ENCODE measurements at places on chromosomes 4 and X.
A peak's percentile ranks its signal among the peaks of the same experiment; 100 is the strongest.

DNA sequence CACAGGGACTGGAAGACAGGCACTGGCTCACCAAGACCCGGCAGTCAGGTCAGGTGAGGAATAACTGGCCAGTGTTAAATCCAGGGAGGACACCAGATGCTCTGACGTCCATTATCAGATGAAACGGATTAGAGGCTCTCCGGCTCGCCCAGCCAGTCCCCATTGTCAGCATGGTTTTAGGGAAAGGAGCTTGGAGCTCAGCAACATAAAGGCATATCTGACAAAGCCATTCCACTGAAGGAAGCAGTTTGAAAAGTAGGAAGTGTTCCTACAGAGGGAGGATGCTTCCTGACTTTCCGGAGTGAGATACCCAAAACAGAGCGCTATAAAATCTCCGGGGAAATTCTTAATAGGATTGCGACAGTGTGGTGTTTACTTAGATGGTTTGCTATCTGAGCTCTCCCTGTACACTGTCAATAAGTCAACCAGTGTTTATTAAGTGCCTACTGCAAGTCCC, 14.8 kb downstream of the NDNF start:
- DNase-seq: no peak

GRCh38 chr4:151417164-151417571, 8.2 kb downstream of the FHIP1A start:
- no peak for DNase-seq

DNA sequence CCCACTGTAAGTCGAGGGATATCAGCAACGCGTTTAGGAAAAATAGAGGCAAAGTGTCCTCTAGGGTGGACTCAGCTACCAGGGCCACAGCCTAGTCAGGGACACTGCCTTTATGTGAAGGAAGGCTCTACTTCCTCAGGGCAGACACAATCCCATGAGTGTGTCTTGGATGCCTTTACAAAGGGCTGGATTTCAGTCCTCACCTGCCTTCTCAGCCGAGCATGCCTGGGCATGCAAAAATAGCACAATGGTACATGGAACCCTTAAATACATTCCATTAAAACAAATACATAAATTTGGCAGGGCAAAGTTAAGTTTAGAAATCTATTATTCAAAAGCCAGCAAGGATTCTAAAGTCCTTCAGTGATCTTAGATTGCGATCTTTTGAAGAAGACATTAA, 51.1 kb downstream of the DMD start:
- DNase-seq: no peak

GRCh38 chr4:164485136-164485535, 268.8 kb upstream of the SMIM31 start:
- DNase-seq: no peak

DNA sequence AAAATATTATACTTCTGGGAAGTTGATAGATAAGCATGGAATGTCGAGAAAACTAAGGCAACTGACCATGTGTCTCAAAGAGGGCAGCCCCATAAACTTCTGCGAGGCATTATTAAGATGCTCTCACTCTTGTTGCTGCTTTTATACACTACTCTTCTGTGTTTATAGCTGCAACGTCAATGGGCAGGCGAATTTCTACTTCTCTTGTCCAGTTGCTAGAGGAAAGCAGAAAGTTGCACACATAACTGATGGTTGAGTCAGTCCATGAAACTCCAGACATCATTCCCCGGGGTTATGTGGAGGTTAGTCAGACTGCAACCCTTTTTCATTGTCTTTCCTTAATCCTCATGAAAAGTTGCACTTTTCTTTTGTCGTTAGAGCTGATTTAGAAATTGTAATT, 39.8 kb downstream of the VCX3B start:
- DNase-seq: no peak

DNA sequence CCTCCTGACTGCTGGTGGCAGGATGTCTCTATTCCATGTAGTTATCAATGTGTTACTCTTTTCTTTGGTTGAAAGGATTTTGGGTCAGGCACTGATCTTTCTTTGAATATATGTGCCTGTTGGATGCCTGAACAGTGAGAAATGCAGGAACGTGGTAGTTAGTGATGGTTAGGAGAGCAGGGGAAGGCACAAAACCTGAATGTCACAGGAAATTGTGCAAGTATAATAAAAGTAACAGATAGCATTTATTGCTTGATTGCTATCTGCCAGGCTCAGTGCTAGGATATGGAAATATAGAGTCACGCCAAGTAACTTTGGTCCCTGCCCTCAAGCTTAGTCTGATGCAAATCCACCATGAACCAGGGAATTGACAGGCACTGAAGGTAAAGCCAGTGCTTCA, 219.8 kb upstream of the FAT1 start:
- no peak for DNase-seq

- DNase-seq: no peak
Observed at GRCh38 chr4:4808086-4808485, 51.4 kb upstream of the MSX1 start.

- no peak for DNase-seq
Observed at GRCh38 chr4:39700554-39700953, 2.6 kb downstream of the UBE2K start.

DNA sequence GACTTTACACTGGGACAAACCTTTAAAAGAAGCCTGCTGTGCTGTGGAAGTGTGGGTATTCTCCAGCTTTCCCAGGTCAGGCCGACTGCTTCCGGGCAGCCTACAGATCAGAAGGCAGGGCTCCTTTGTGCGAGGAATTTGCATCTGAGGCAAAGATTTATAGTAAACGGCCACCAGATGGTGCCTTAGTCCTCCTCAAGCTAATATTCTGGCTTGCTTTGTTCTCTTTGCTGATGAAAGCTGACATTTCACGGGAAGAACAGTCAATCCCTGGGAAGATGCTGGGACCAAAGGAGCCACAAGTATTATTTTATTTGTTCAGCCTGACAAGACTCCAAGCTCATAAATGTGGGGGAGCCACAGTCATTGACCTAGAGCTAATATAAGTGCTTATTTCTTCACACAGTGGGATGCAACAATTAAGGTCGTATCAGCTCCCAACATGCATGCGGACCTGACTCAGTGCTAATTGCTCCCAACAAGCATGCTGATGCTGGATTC, 120.7 kb upstream of the TRIM2 start:
- peak; percentile 54 for DNase-seq

DNA sequence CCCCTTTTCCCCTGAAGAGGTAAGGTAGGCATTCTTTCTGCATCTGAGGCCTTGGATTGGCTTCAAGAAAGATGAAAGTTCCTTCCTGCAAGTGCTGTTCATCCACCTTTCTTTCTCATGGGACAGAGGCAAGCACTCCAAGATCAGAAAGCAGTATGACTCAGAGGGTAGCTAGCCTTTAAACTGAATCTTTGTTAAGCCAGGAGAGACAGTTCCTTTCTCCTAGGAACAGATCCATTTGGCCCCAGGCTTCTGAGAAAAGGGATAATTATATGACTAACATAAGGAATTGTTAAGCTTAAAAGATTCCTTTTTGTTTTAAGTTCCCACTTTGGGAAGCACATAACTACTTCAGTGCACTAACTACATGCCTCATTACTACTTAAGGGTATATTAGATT, 192.0 kb downstream of the PPP3CA start:
- DNase-seq: no peak

- DNase-seq: no peak
Observed at GRCh38 chr4:41814565-41814964, 66.0 kb upstream of the PHOX2B start.

- DNase-seq: no peak
Observed at GRCh38 chrX:24662352-24662751, 15.2 kb upstream of the PCYT1B start.

DNA sequence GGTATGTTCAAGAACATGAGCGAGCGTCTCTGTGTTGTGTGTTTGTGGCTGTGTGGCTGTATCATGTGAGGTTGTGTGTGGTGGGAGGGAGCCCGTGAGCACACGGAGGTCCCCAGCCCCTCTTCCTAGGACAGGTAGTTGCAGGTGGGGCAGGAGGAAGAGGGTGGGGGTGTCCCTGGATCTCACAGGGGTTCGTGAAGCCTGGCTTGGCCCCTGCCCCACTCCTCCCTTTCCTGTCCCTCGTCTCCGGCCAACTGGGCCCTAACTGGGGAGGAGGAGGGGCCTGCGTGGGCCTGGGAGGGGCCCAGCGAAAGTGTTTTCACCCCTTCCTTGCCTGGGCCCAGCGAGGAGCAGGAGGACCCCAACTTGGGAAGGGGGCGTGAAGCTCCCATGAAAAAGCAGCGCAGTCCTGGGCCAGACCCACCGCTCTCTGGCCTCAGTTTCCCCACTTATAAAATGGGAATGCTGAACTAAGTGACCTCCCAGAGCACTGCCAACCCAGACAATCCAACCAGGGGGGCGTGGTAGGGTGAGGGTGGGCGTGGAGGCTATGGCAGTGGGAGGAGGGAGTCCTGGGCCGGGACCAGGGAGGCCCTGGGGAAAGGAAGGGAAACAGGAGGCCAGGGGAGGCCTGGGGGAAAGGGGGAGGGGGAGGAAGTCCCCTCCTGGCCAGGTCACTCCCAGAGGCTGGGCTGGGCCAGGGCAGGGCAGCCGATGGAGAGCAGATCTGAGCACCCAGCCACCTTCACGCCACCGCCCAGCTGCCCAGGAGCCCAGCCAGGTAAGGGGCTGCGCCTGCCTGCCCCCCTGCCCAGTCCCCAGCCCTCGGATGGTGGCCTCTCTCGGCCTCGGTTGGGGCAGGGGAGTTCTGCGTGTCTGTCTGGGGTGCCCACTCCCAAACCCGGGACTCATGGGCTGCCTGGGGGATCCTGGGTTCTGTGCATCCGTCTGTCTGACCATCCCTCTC, at the start of gene AVPR2:
AVPR2 (plus strand) TSS at position 683 of the 967 bp plus-strand sequence. CDS start 473 bp downstream, outside the sequence.
- DNase-seq: no peak

DNA sequence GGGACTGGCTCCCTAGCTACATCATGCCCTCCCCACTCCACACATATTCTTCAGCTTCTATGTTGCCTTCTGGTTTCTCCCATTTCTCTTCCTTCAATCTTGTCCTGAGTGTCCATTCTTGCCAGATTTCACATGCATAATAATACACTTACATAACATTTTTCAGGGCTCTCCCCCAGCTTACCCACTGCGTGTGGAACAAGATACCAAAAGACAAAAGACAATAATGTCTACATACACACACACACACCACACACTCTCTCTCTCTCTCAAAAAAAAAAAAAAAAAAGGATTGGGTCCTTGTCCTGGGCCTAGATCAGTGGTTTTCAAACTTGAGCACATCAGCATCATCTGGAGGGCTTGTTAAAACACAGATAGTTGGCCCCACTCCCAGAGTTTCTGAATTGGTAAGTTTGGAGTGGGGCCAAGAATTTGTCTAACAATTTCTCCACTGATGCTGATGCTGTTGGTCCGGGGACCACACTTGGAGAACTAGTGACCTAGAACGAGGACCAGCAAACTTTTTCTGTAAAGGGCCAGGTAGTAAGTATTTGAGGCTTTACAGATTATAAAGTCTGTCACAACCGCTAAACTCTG, 6.5 kb upstream of the SMARCA1 start:
- DNase-seq: peak; percentile 23

- no peak for DNase-seq
Observed at GRCh38 chrX:252244-252956, 28.8 kb upstream of the PLCXD1 start.

- DNase-seq: no peak
Observed at GRCh38 chr4:13860126-13860525, 232.6 kb upstream of the BOD1L1 start.

DNA sequence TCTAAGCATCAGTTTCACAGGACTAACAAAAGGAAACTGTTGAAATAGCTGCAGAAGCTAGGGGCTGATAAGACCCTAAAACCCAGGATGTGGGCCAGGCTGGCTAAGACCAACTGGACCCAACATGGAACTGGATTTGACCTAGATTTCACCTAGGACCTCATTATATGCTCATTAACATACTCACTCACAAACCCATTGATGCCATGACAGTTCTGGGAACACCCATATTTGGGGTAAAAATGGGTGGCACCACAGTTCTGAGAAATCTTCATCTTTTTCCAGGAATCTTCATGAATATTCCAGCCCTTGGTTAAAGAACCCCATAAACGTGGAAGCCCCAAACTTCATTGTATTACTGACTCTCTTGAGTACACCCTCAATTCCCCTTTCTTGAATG, 41.1 kb downstream of the HSD17B13 start:
- DNase-seq: no peak

GRCh38 chrX:51459125-51459524, 37.3 kb downstream of the NUDT11 start:
- DNase-seq: no peak

- DNase-seq: no peak
Observed at GRCh38 chr4:186979961-186980745, 256.5 kb upstream of the FAT1 start.

DNA sequence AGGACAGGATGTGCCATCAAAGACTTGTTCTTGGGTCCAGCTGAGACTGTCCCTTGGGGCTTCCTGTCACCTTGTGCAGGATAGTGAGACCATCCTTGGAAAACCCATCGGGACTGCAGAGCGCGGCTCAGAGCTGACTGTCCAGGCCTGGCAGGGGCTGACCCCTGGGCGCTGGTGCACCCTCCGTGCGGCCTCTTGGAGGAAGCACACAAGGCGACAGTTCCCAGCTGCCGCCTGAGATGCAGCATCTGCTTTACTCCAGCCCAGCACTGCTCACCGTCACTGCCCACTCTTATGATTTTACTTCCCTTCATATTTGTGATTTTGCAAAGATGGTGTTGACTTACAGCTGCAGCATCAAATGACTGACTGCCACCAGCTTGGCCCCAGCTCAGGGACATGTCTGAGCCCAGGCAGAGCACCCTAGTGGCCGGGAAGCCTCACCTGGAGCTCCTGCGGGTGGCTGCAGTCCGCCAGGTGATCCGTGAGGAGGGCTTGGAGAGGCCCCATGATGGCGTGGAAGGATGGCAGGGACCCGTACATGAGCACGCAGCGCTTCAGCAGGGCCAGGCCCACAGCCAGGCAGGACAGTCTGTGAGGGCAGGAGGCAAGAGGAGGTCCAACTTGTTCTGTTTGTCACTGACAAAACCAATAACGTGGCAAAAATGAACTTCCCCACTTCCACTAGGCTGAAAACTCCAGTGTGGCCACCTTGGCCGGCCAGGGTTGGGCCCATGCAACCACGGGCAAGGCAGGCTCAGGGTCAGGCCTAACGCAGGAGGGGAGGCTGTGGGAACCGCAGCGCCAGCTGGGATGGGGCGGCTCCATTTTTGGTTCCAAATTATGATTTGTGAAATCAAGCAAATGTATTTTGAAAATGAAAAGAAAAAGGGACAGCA, 21.8 kb downstream of the NOP14 start:
- no peak for DNase-seq

GRCh38 chr4:16894406-16894805, 4.0 kb downstream of the LDB2 start:
- DNase-seq: no peak
